ENCODE measurements at places on chromosomes 6 and 20.

DNA sequence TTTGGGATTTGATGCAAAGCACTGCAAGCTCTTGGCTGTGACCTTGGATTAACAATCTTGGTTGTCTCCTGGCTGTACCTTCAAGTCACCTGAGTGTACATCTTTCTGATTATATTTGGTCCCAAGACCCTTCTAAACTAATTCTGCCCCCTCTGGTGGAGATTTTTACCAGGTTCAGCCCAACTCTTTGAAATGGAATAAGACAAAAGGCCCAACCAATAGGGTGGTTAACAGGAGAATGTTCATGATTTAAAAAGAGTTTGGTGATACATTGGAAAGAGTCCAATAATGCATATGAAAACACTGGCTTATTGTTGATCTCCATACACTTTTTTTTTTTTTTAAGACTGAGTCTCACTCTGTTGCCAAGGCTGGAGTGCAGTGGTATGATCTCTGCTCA lies 77.5 kb upstream of the CD83 start:
- DNase-seq: no peak

- no peak for DNase-seq
These were observed 224.2 kb upstream of the SSTR4 start for GRCh38 chr20:22810626-22811569.

- no peak for DNase-seq
These were observed 37.5 kb upstream of the MRPS18A start for GRCh38 chr6:43724914-43725642.

GRCh38 chr20:43695571-43695970 lies 28.7 kb downstream of the MYBL2 start:
- DNase-seq: no peak

All from ELF-1 (cell line).